ENCODE measurements at places on chromosomes 7 and 10.
A peak's percentile ranks its signal among the peaks of the same experiment; 100 is the strongest.

DNA sequence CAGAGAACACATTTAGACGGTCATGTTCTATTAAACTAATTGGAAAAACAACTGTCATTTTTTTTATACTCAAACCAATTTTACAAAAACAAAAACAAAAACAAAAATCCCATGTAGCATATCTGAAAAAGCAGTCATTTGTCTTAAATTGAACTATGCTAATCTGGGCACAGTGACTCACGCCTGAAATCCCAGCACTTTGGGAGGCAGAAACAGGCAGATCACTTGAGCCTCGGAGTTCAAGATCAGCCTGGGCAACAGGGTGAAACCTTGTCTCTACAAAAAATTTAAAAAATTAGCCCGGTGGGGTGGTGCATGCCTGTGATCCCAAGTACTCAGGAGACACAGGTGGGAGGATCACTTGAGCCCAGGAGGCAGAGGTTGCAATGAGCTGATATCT is 253.4 kb downstream of the DOCK4 start:
- no peak for DNase-seq

DNA sequence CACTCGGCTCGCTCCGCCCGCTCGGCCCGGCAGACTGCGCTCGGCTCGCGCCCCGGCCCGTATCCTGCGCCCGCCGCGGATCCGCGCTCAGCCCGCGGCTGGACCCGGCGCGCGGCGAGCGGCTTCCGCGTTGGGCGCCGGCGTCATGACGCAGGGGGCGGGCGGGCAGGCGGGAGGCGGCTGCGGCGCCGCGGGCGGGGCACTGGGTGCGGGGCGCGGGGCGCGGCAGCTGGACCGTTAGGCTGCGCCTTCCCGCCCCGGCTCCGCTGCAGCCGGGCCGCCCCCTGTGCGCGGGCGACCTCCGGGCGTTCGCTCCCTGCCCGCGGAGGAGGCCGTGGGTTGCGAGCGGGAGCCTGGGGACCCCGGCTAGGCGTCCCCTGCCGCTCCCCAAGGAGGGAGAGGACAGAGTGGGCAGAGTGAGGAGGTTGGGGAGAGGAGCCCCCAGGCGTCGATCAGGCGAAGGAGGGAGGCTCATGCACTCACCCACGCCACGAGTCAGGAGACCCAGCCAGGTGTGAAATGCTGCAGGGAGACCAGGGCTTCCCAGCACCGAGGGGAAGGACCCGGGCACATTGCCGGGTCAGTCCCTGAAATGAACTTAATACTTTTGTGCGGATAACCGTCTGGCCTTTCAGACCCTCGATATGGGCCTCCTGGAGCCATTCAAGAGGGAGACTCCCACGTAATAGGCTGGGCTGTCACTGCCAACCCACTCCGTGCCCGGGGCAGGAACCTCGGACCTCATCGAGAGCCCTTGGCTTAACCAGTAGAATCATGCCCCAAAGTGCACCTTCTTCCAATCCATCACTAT is at the start of gene PIP4K2A:
TSS of gene PIP4K2A (minus strand) at position 100 of the 811 bp plus-strand sequence. CDS start 252 bp downstream, outside the sequence.
- DNase-seq = peak; percentile 87

DNA sequence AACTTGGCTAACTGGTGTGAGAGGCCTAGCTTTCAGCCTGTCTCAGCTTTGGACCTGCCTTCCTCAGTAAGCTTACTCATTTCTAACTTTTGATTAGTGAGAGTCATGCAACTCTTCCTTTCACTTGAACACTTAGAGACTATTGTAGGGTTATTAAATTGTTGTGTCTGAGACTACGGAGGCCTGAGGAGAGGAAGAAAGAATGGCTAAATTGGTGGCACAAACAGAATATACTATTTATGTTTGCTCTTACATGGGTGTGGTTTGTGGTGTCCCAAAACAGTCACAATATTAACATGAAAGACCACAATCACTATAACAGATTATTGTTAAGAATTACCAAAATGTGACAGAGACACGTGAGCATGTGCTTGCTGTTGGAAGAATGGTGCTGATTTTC is 82.1 kb downstream of the TRIM24 start:
- DNase-seq = no peak

DNA sequence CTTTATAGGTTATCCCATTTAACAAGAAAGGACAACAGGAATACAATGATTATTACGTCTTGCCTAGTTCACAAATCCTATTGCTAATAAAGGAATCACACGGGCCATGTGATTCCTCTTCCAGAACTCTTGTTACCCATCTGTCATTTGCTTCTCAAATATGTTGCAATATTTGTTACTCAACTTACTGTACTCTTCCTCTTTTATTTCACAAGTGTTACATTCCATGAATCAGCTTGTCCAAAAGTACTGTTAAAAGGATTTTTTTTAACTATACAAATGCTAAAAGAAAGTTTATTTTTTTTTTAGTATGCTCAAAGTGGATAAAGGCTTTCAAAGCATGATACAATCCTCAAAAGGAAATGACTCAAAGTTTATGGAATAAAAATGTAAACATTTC is 3.9 kb upstream of the CD36 start:
- DNase-seq = no peak

- DNase-seq = peak; percentile 16
Observed at GRCh38 chr10:24850727-24851296, 101.6 kb downstream of the PRTFDC1 start.

DNA sequence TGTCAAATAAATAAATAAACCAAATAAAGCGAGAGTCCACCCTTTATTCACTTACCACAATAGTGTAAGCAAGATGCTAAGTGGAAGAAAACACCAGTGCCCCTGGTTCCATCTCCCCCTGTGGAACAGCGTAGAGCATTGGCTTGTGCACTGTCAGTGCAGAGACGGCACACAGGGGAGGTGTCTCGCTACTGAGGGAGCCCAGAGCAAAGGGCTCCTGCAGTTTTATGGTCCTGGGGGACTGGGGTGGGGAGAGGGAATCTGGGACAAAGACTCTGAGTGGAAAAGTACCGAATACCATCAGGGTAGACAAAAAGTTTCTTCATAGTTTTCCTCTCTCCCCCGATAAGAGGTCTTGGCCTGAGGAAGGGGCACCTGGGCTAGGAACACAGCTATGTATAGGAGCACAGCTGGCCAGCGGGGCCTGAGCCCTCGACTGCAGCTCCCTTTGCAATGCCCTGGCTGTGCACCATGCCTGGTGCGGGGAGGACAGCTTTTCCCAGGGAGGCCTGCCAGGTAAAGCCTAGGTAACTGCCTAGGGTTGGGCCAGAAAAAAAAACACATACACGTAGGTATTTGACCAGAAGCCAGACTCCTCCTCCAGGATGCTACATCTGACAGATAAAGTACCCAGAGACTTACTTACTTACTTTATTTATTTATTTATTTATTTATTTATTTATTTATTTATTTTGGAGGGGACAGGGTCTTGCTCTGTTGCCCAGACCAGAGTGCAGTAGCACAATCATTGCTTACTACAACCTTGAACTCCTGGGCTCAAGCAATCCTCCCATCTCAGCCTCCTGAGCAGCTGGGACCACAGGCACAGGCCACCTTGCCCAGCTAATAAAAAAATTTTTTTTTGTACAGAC is 88.8 kb upstream of the KIF5B start:
- no peak for DNase-seq

- no peak for DNase-seq
Observed at GRCh38 chr10:599767-600166, 89.7 kb downstream of the DIP2C start.

DNA sequence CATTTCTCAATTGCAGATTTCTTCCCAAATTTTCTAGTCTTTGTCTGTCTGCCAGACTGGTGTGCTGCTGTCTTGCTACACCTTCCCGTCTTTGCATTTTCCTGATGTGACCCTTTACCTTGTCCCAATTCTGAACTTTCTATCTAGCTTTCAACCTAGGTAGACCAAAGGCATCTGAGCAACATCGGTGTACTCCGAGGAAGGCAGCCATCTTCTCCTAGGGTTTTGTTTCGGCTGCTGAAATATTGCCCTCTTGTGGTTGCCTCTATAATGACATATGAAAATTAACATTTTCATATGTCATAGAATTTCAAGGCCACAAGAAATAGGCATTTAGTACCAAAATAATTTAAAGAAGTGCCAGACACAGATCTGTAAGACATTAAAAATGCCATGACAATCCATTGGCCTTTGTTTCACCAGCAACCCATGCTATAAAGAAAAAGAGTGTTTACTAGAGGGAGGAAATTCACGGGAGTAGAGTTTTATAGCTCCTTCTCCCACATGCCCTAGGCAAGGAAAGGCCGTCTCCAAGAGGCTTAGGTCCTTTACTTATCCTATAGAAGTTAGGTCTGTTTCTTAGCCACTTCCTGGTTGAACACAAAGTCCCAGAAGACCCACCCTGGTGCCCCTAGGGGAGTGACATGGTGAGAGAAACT is 23.4 kb downstream of the OR9A2 start:
- DNase-seq = peak; percentile 79

DNA sequence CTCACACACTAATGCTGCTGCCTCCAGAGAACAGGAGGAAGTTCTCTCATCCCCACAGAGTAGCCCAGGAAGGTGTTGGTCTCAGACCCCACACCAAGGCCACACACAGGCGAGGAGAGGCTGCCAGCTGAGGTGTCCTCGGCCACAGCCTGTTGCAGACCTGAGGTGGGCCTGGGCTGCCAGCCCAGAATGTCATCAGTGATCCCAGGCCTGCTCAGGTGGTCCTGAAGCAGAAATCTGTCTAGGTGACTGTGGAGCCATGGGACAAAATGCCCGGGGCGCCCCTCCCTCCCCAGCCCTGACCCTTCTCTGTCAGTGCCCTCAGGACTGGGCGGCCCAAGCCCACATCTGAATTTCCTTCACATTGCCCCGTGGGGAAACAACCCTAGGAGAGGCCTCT is 43.5 kb upstream of the LRRC4 start:
- DNase-seq = no peak
